T-helper 17 cell (primary cell): ENCODE measurements at places on chromosomes 6 and 20. TPM values are rescaled to one million over a fixed set of nuclear protein-coding genes. Genes with fewer than 3 reads are reported as not detected.

DNA sequence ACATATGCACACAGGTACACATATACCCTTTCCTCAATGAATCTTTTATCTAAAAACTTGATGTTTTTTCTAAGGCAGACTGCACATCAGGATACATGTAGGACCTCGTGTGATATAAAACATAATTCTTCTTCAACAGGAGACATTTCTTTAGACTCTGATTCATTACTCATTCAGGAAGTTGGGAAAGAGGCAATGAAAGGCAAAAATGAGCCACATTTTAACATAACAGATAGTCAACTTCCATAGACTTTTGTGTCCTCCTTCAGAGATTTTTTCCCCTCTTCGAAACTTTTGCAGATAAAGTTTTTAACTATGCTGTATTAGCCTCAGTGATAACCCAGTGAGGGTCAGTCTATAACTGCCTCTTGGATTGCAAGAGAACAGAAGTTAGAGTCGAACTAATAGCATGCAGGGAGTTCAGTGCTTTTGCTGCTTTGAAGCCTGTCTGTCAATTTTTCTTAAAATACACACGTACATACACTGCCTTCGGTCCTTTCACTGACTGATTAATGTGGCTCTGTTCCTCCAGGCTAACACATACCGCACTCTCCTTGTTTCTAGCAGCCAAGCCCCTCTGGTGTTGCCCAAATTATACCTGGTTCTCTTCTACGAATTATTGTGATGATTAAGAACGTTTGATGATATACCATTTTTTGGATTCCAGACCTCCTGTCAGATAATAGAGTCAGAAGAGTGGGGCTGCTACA lies 562.5 kb upstream of the MAP3K7 start:
- H3K27ac ChIP-seq, result no peak overlapping the region
- H3K4me3 ChIP-seq, result no peak overlapping the region
- H3K36me3 ChIP-seq, result no peaks in the 10 kb centered on the region
- peaks cover 5% of the 10 kb centered on the region for H3K27me3 ChIP-seq
- DNase-seq, result no peak

DNA sequence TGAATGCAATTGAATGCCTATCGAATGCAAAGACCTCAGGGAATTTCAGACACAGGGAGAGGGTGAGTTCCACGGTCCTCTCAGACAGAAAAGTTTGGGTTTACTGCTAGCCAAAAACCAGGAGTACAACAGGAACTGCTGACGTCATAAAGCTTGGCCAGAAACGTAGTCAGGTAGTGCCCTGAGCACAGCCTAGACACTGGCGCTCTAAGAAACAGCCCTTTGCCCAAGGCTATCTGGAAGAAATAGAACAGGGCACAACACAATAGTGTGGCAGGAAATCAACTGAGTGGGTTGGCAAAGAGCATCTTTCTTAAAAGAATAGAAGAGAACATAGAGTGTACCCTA lies 58.0 kb downstream of the GFOD1 start:
- peak overlapping the region; percentile 19 for H3K4me3 ChIP-seq
- no peak for DNase-seq
- H3K27me3 ChIP-seq, result no peaks in the 10 kb centered on the region
- H3K4me1 ChIP-seq, result peaks cover 34% of the 10 kb centered on the region

DNA sequence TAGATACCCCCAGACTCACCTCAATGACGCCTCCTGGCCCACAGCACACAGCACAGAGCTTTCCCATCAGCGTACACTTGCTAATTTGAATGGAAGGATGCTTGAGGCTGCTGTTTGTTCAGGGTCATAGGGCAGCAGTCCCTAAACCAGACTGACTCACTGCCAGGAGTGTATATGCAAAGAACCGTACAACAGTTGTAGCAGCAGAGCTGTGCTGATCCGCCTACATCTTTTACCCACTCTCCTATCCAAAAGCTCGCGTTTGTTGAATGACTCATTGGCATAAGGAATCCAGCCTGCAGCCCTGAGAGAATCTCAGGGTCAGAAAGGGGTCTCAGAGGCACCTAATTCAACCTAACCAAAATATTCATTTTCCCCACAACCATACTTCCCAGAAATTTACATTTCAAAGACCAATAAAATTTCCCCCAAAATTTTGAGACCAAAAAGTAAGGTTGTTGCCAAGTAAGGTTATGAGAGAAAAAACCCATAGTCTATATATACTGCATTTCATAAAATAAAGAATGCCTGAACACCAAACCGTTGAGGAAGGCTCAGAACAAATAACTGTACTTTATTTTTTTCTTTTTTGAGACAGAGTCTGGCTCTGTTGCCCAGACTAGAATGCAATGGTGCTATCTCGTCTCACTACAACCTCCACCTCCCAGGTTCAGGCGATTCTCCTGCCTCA lies 35.3 kb upstream of the CCND3 start:
- H3K4me3 ChIP-seq, result no peak overlapping the region
- H3K27me3 ChIP-seq, result no peaks in the 10 kb centered on the region
- no peak for DNase-seq
- H3K4me1 ChIP-seq, result peaks cover 40% of the 10 kb centered on the region
- H3K36me3 ChIP-seq, result peaks cover 2% of the 10 kb centered on the region
- H3K27ac ChIP-seq, result peak overlapping the region; percentile 80

DNA sequence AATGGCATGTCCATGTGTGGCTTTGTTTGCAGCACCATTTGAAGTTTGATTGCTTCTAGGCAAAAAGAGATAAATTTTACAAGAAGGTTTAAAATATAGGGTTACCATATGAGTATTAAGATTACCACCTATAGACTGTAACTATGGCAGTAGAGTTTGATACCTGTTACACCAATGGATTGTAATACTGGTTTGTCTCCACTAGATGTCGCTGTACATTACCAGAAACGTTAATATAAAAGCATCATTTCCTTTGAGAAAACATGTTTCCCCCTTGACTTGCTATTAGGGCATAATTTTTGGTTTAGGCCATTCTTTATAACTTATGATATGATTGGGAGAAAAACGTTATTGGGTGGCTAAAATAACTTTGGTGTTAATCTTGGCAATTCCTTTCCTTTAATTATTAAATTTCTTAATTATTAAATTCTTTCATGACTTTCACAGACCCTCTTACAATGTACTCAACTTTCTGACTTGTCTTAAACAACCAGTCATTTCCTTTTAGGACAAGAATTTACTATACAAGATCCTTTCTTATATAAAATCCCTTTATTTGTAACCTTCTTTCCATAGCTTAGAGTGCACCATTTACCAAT lies 42.8 kb downstream of the HLA-DPB1 start:
- no peak overlapping the region for H3K27ac ChIP-seq
- DNase-seq, result no peak
- H3K36me3 ChIP-seq, result peaks cover 7% of the 10 kb centered on the region
- H3K27me3 ChIP-seq, result peaks cover 67% of the 10 kb centered on the region

GRCh38 chr6:28395918-28396317 lies 3.6 kb downstream of the ZSCAN12 start:
- peak overlapping the region; percentile 75 for H3K27ac ChIP-seq
- no peaks in the 10 kb centered on the region for H3K27me3 ChIP-seq
- H3K4me3 ChIP-seq, result no peak overlapping the region
- no peak for DNase-seq
- H3K36me3 ChIP-seq, result peaks cover 25% of the 10 kb centered on the region
- H3K4me1 ChIP-seq, result peaks cover 39% of the 10 kb centered on the region

The DOK5 gene
- not detected for total RNA-seq

The ARMH2 gene
- total RNA-seq, result 1.1 TPM

The RNASET2 gene
- 245 TPM for total RNA-seq

The NFS1 gene
- total RNA-seq, result 16.8 TPM

The FOXC1 gene
- not detected for total RNA-seq

The PKIB gene
- not detected for total RNA-seq

The C4A gene
- total RNA-seq, result 5.4 TPM

The SCRT2 gene
- not detected for total RNA-seq

The SEL1L2 gene
- not detected for total RNA-seq

The OR2H1 gene
- not detected for total RNA-seq

The SLC13A3 gene
- 0.10 TPM for total RNA-seq

The DEFB114 gene
- not detected for total RNA-seq

The IL20RA gene
- not detected for total RNA-seq

The C2 gene
- not detected for total RNA-seq

The VARS1 gene
- 73.7 TPM for total RNA-seq
